ENCODE measurements at places on chromosomes 16 and 17.

- DNase-seq: peak; percentile 74
Measured at GRCh38 chr16:48623304-48624016, 13.5 kb upstream of the N4BP1 start.

DNA sequence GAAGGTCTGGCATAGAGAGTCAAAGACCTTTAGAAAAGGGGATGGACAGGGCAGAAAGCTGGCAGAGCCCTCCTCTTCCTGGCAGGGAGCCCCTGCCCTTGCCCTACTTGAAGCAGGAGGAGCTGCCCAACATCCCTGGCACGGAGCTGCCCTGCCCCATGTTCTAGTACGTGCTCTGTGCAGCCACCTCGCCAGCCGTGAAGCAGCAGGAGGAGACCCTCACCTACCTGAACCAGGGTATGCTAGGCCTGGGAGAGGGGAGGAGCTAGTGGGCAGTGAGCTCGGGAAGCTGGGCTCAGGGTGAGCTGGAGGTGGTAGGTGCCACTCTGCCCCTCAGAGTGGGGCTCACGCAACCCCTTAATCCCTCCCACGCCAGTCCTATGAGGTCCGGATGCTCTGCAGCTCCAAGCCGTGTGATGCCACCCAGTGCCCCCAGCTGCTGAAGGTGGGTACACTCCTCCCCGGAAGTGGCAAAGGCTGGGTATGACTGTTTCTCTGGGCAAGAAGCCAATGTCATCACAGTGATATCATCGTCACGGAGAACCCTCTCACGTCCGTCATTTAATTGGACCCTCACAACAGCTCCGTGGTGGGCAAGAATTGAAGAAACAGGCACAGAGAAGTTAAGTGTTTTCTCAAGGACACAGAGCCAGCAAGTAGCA, 12.7 kb upstream of the STAC2 start:
- no peak for DNase-seq

- DNase-seq: no peak
Measured at GRCh38 chr16:81798311-81799137, 19.4 kb downstream of the PLCG2 start.

DNA sequence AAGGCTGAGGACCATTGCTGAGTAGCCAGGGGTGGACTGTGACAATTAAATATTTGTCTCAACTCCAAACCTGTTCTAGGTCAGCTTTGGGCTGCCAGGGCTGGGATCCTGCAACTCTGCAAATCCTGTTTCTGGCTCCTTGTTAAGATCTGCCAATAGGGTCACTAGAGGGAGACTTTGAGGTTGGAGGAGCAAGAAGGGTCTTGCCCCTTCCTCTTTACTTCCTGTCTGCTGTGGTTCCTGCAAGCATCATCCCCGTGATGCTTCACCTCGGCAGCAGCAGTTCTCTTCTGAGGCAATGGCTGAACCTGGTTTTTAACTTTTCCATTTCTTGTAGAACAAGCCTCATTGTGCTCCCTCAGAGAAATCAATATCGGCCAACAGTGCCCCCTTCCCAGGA, 124.6 kb downstream of the IRX5 start:
- no peak for DNase-seq

DNA sequence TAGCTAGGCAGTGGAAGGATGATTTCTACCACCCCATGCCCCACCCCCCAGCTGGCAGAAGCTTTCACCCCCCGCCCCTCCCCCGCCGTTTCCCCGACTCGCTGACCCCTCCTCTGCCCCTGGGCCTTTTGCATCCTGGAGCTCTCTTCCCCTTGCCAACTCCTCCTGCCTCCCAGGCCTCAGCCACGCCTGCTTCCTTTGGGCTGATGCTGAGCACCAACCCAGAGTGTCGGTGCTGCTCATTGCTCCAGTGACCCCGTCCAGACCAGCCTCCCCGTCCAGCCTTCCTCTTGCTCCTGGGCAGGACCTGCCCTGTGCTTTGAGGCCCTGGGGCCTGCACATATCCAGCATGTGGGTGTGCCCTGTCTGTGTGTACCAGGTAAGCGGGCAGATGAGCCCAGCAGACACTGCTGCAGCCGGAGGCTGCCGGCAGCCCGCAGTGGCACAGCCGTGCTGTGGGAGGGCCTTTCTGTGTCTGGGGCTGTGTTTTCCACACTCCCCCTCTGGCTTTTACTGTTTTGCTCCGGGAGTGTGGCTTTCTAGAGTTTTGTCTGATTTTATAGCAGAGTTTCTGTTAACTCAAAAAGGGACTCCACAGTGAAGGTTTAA, 72.9 kb downstream of the JPH3 start:
- no peak for DNase-seq

GRCh38 chr17:82232876-82233785, 4.3 kb downstream of the SLC16A3 start:
- no peak for DNase-seq

DNA sequence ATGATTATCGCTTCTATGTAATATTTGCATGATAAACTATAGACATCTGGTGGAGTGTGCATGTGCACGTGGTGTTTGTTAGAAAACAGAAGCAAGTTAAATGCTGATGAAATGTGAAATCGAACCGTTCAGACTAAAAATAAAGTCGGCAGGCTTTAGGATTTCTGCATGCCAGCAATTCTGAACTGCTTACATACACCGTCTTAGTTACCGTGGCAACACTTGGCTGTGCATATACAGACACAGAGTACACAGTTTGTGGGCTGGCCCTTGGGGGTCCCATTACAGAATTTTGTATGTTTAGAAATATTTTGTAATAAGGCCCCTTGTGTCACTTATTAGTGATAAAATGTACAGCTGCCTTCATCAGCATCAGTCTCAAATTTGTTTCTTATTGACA, 605.5 kb downstream of the RBFOX1 start:
- DNase-seq: no peak

GRCh38 chr17:34614698-34615097, 35.3 kb downstream of the TMEM132E start:
- no peak for DNase-seq

DNA sequence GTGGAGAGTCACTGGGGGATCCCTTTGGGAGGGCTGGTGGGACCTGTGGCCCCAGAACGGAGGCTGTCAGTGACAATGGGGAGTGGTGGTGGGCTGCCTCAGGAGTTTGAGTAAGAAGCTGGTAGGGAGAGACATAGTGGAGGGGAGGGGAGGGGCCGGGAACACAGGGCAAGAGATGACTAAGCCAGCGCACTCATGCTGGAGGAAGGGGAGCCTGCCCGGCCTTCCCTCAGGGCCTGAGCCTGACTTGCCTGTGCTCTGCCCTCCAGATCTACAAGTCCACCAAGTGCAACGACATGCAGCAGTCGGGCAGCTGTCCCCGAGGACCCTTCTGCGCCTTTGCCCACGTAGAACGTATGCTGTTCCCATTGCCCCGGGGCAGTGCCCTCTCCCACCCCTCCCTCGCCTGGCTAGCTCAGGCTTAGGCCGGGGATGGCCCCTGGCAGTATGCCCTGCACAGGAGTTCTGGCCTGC, 29.3 kb downstream of the UNC13D start:
- peak; percentile 32 for DNase-seq

DNA sequence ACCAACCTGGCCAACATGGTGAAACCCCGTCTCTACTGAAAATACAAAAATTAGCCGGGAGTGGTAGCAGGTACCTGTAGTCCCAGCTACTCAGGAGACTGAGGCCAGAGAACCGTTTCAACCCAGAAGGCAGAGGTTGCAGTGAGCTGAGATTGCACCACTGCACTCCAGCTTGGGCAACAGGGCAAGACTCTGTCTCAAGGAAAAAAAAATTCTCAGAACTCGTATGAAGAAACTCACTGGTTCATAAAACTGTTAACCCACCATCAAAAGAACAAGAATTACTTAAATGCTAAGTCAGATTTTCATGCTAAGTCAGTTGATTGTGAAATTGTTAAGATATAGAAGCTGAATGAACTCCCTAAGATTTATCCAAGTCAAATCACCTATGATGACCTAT, 31.3 kb downstream of the SLC39A11 start:
- no peak for DNase-seq

- DNase-seq: peak; percentile 33
Measured at GRCh38 chr16:23801378-23801777, 34.4 kb upstream of the PRKCB start.

DNA sequence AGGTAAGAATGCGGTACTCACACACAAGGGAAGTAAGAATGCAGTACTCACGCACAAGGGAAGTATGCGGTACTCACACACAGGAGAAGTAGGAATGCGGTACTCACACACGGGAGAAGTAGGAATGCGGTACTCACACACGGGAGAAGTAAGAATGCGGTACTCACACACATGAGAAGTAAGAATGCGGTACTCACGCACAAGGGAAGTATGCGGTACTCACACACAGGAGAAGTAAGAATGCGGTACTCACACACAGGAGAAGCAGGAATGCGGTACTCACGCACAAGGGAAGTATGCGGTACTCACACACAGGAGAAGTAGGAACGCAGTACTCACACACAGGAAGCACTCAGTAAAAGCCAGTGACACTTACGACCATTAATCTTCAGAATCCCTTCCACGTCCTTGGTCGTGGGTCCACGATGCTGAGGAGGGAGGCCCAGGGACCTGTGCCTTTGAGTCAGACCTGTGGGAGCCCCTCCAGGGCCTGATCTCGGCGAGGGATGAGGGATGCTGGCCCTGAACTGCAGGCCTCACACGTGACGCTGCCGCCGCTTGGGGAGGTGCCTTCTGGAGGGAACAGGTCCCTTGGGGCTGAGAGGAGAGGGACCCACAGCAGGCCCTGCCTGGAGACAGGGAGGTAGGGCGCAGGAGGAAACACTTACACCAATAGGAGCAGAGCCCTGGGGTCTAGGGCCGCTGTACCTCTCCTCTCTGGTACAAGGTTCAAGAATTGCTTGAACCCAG, 20.2 kb downstream of the ABR start:
- DNase-seq: no peak

- DNase-seq: no peak
Measured at GRCh38 chr17:44177640-44178039, 7.1 kb downstream of the ASB16 start.

GRCh38 chr16:68422396-68422960, 25.8 kb downstream of the SMPD3 start:
- no peak for DNase-seq

- no peak for DNase-seq
Measured at GRCh38 chr16:89924297-89924924, 1.3 kb downstream of the TUBB3 start.

GRCh38 chr17:49196520-49196919, 13.9 kb downstream of the GNGT2 start:
- DNase-seq: no peak

GRCh38 chr17:56594320-56595107, 1.0 kb downstream of the NOG start:
- no peak for DNase-seq

DNA sequence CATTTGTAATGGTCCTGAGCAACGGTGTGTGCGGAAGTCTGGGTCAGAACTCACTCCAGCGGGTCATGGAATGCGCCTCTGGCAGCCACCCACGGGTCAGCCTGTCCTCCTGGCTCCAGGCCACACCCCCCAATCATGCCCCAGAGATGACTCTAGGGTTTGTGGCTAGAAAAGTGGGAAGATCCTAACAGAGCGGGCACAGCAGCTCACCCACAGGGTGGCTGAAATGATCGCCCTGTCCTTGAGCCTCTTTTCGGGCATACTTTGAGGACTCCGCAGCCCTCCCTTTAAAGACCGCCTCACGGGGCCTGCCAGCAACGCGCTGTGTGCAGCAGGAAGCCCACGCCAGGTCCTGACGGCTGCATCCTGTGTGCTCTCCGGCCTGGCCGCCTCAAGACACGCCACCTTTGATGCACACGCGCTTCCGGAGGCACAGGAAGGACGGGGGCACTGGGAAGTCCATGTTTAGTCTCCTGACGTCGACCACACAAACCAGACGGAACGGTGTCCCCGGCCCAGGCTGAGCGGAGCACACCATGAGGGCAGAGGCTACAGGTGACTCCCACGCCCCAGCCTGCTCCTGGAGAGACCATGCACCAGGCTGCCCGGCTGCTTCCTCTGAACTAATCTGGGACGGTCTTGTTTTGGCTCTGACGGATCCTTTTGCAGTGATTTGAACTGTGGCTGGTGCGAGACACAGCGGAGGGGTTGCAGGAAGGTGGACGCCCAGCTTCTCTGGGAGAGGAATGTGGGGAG, 92.9 kb downstream of the TBC1D16 start:
- DNase-seq: no peak

GRCh38 chr16:66620429-66620795, 15.9 kb downstream of the CMTM3 start:
- DNase-seq: no peak

GRCh38 chr17:8255499-8255898, 6.4 kb downstream of the PFAS start:
- DNase-seq: no peak

DNA sequence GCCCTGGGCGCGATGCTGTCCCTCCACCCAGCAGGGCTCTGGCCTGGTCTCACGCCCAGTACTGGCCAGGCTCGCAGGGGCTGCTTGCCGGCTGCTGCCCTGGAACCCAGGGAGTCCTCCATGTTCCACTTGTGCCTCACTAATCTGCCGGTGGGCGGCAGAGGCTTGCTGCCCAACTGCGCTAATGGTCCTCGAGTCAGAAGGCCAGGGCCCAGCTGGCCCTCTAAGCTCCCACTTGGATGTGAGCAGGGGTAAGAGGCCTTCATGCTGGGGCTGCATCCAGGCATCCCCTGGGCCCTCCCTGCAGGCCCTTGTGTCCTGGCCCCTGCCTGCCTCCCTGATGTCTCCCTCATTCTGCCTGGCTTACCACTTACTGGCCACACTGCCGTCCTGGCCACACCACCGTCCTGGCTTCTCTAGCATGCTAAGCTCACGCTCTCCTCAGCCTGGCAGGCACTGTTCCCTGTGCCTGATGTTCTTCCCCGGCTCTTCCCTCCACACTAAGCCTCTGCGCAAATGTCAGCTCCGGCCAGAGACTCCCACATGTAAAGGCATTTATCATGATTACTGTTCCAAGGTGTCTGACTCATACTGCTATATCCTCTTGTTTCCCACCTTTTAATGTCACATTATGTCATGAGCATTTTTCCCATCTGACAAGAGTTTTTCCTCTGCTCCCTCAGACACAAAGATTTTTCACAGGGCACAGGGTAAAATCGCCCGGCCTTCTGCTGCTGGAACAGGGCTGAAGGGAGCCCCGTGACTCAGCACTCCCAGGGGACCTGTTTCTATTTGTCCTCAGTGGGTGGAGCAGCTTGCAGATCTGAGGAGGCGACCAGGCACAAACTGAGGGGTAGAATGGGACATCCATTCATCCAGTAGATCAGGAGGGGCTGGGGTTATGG, 15.9 kb downstream of the B9D1 start:
- peak; percentile 90 for DNase-seq

All from GM04504 (cell line).